ENCODE measurements at places on chromosomes 5 and 9. TPM values are rescaled to one million over a fixed set of nuclear protein-coding genes. Genes with fewer than 3 reads are reported as not detected.

- no peak overlapping the region for H3K4me3 ChIP-seq
- no peaks in the 10 kb centered on the region for H3K27me3 ChIP-seq
- H3K27ac ChIP-seq = no peak overlapping the region
- no peaks in the 10 kb centered on the region for H3K36me3 ChIP-seq
- no peak for DNase-seq
Measured at GRCh38 chr5:2270467-2270866, 387.7 kb upstream of the IRX4 start.

GRCh38 chr5:139862313-139862712 is 66.7 kb downstream of the PSD2 start:
- H3K27ac ChIP-seq = no peak overlapping the region
- no peaks in the 10 kb centered on the region for H3K36me3 ChIP-seq
- DNase-seq = no peak
- no peak overlapping the region for H3K4me3 ChIP-seq
- H3K27me3 ChIP-seq = peaks cover 2% of the 10 kb centered on the region

DNA sequence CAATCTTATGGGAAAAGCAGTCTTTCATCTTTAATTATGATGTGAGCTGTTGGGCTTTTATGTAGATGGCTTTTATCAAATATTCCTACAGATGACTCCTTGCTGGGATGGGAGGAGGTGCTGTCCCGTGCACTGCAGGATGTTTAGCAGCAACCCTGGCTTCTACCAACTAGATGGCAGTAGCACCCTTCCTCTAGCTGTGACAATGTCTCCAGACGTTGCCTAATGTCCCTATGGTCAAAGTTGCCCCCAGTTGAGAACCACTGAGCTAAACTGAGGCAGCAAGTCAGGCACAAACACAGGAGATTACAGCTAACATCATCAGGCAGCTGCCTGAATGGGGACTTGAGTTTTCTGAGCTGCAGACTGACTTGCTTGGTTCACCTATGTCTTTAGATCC is 401.9 kb upstream of the PDE4D start:
- no peak for DNase-seq
- no peaks in the 10 kb centered on the region for H3K4me1 ChIP-seq
- H3K27me3 ChIP-seq = no peaks in the 10 kb centered on the region
- no peaks in the 10 kb centered on the region for H3K36me3 ChIP-seq
- H3K4me3 ChIP-seq = no peak overlapping the region
- H3K27ac ChIP-seq = no peak overlapping the region

DNA sequence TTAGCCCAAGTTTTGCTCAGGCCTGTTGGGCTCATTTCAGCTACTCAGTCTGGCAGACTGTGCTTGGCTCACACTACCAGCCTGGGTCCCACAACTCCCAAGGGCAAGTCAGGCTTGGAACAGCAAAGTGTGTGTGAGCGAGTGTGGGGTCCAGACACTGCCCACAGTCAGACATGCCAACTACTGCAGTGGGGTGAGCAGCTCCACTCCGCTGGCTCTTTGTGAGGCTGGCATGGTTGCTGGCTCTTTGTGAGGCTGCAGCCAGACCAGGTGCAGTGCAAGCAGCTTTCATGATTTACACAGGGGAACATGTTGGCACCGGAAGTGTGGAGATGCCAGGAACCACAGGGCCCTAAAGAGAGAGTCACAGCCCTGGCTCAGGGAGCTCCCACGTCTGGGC is 606.7 kb upstream of the FAM174A start:
- no peak overlapping the region for H3K27ac ChIP-seq
- H3K27me3 ChIP-seq = no peaks in the 10 kb centered on the region
- H3K36me3 ChIP-seq = no peaks in the 10 kb centered on the region
- no peaks in the 10 kb centered on the region for H3K4me1 ChIP-seq

GMCL2 gene
- not detected for total RNA-seq
